Stimulated activated CD8-positive, alpha-beta memory T cell treated with anti-CD3 and anti-CD28 coated beads, Interleukin-4, amount 100 ng/mL, for 24 hours (primary cell): ENCODE measurements at places on chromosomes 7 and 10.

- no peak for DNase-seq
Measured at GRCh38 chr10:132838346-132838970, 52.5 kb upstream of the NKX6-2 start.

DNA sequence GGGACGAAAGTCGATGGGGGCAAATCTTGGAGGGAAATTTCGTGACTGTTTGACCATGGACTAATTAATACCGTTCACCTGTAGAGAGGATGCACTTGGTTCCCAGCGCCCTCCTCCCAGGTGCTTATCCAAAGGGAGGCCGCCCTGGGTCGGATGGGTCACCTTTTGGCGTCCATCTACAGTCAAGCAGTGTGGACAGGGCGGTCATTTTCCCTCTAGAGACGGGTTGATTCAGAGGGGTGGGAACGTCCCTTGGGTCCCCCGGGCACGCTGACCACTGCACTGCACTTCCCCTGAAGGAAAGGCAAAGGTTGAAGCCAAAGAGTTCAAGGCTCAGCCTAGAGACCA is 2.0 kb downstream of the PRR15 start:
- DNase-seq, result no peak

DNA sequence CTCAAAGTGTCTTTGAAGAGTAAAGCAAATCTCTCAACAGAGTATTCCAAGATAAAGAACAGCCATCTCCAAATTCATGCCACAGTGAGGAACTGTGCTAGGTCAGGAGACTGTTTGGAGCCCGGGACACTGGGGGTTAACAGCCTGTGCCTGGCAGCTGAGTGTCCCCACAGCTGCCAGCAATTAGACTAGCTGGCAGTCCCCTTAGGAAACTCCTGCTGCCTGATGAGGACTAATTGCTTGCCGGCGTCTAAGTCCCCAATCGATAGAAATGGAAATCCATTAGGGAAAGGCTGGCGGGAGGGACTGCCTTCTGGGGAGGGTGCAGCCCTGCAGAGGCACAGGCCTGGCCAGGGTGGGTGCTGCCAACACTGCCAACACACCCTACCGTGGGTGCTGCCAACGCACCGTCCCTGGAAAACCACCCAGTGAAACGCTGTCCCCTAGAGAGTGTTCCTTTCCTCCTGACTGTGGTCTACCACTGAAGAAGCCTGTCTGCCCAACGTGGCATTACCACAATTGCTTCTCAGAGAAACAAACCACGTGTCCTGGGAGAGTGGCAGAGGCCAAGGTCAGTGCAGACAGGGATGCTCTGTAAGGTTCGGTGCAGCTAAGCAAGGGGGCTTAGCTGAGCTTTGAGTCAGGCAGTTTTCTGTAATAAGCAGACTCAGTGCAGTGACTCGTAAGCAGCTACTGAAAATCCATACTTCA is 60.8 kb downstream of the XRCC2 start:
- DNase-seq, result no peak

DNA sequence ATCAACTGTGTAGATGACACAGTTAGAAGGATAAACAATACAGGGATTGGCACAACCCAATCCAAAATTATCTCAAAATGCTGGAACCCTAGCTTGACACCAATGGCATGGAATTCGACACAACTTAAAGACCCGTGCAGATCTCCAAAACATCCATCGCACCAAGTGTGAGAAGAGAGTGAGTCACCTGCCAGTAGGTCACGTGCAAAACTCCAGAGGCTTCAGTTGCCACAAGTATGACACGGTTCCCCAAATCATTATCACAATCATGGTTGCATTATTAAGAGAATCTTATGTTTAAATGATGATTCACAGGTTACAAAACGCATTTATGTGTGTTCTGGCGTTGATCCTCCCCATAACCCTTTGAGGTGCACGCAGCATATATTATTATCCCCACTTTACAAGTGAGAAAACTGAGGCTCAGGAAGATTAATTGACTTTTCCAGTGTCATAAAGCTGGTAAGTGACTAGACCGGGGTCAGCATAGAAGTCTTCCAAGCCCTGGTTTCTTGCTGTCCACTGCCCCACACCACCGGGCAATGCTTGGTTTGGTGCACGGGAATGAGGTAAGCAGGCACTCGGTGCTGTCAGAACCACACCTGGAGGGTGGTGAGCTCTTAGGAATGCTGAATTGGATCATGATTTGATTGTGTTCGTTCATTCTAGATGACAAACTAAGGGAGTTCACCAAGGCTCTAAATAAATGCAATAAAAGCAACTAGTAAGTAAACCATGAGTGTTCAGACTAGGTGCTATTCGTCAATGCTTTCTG is 23.6 kb upstream of the STK17A start:
- DNase-seq, result no peak

GRCh38 chr10:84452003-84452402 is 123.6 kb downstream of the CCSER2 start:
- no peak for DNase-seq

GRCh38 chr10:125125951-125126735 is 34.2 kb downstream of the CTBP2 start:
- DNase-seq, result no peak

GRCh38 chr10:61342858-61343572 is 110.2 kb downstream of the TMEM26 start:
- no peak for DNase-seq

DNA sequence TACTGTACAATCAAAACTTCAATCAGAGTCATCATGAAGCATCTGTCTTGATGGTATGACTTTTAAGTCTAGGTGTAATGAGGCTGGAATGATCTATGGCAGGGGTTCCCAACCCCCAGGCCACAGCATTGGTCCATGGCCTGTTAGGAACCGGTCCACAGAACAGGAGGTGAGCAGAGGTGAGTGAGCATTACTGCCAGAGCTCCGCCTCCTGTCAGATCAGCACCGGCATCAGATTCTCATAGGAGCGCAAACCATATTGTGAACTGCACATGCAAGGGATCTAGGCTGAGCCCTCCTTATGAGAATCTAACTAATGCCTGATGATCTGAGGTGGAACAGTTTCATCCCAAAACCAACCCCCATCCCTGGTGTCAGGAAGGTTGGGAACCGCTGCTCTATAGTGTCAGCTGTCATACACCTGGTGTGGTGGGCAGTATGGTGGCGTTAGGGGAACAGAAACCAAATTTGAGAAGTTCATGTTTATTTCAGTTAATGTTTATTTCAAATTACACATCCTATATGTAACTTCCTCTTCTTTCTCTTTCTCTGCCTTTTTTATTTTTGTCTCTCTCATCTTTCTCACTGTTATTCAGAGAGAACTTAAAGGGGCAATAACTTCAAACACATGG is 432.6 kb downstream of the TNS3 start:
- no peak for DNase-seq

DNA sequence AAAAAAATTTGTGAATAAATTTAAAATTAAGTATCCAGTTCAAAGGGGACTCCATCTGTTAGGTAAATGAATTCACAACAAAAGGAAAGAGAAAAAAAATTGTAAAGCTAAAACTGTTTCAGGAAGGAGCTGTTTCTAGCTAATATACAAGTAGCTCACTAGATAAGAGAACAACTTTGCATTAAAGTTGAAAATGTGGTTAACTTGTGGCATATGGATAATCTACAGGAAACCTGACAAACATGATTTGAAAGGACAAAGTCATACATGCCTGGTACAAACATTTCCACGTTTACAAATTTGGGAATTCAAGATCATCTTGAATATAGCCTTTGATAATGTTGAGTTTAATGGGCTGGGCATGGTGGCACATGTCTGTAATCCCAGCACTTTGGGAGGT is 8.9 kb downstream of the NT5C3A start:
- no peak for DNase-seq

GRCh38 chr7:94482796-94483195 is 26.8 kb upstream of the CASD1 start:
- no peak for DNase-seq

DNA sequence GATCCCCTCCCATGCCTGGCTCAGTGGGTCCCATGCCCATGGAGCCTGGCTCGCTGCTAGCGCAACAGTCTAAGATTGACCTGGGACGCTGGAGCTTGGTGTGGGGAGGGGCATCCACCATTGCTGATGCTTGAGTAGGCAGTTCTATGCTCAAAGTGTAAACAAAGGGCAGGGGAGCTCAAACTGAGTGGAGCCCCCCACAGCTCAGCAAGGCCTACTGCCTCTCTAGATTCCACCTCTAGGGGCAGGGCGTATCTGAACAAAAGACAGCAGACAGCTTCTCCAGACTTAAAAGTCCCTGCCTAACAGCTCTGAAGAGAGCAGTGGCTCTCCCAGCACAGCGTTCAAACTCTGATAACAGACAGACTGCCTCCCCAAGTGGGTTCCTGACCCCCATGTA is 31.2 kb upstream of the FFAR4 start:
- DNase-seq, result no peak

DNA sequence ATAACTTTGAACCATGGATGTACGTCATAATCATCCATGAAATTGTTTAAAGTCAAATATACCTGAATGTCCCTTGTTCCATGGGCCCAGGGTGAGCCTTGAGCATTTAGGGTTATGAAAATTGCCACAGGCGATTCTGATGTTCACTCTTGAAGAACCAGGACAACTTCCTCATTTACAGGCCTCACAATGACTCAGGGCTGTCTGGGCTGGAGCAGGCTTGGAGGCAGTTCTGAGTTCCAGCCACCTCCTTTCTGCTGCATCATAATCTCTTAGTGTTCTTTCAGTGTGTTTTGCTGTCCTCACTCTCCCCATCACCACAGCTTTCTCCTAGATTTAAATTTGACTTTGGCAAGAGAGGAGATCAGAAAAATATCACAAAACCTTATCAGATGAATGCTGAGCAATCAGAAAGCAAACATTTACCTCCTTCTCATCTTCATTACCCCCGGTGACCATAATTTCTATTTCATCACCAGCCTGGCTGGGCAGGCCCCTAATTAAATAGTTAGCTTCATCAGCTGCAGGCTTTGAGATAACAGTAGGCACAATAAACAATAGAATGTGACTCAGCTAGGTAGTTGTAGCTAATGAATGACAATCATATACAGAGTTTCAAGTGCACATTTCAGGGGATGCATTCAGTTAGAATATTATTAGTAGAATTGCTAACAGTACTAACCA is 571.0 kb downstream of the SH2D4B start:
- DNase-seq, result no peak

GRCh38 chr7:1331561-1332467 is 99.1 kb downstream of the UNCX start:
- no peak for DNase-seq

GRCh38 chr10:88136712-88137111 is 273.3 kb downstream of the PTEN start:
- no peak for DNase-seq

DNA sequence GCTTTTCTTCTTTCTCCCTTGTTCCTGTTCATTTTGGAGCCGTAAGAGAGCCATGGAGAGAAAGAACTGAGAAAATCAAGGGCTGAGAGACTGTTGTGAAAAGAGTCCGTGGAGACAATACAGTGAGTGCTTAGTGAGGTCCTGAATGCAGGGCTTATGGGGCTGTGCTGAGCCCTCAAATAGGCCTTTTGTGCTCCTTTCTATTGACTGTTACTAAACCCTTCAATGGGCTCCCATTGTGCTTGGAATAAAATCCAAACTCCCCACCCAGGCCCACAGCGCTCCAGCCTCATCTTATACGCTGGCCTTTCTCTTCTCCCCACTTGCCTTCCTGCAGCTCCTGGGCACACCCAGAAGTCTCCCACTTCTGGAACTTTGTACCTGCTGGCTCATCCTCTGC is 243.1 kb upstream of the HABP2 start:
- no peak for DNase-seq

GRCh38 chr7:29935111-29935510 is 54.5 kb downstream of the SCRN1 start:
- no peak for DNase-seq

DNA sequence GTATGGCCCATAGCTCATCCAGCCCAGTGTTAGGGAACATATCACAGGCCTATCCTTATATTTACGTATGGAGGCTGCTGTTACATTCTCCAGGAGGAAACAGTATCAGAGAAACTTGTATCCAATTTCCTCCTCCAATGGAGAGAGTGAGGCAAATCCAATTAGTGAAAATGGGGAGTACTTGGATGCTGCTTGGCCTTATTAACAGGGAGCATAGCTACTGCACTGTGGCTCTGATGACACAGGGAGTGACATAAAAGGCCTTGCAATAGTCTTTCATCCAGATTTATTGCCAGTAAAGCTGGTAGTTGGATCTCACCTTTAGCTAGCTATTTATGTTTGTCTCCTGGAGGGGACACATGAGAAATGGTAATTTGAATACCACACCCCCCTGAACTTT is 313.2 kb upstream of the MTPN start:
- no peak for DNase-seq

GRCh38 chr10:114262496-114262895 is 23.4 kb downstream of the VWA2 start:
- no peak for DNase-seq

GRCh38 chr10:109853921-109854320 is 69.4 kb downstream of the XPNPEP1 start:
- DNase-seq, result no peak

DNA sequence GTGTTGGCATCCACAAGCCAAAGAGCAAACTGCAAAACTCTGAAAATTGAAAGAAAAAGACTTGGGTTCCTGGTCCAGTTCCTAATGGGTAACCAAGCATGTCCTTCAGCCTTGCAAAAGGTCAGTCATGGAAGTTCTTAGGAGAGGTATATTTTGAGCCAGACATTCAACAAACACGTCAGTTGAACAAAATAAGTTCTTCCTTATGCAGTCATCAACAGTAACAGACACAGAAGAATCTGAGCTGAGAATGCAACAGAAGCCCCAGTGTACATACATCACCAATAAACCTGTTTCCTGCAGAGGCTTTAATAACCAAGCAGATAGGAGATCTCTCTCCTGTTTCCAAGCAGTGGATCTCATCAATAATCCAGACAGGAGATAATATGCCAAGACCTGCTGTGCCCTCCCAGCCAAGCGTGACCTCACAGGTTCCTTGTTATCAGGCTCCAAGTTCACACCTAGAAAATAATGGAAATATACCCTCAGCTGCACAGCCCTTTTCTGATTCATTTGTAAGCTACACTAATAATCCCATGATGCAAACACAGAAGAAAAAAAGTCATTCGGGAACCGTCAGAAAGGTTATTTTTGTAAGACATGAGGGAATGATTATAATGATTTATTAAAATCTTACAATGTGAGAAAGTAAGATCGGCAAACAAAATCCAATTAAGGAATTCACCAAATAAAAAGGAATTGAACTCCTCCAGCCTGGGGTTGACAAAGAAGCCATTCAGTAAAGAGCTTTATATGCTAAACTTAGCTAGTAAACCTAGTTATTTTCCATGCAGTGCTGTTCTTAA is 90.7 kb downstream of the DGKI start:
- DNase-seq, result no peak

DNA sequence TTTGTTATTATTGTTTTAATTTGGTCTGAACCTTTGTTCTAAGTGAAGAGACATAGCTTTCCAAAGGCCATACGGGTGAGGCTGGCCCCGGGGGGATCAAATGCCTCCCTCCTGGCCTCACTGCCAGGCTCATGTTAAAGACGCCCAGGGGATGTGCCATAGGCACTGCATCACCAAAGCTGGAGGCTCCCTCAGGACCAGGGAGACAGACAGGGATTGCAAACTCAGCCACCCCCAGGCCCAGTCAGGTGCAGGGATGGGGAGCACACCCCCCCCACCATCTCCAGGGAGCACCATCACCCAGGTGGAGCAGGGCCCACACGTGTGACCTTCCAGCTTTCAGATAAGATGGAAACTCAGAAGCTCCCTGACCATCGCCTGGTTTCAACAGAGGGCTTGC is 96.0 kb upstream of the DNAAF5 start:
- no peak for DNase-seq
